ENCODE measurements at places on chromosomes 5 and 9.

GRCh38 chr9:120158221-120158620, 421.7 kb downstream of the CDK5RAP2 start:
- DNase-seq, result no peak

- no peak for DNase-seq
These were observed 2.5 kb upstream of the BASP1 start for GRCh38 chr5:17214893-17215292.

DNA sequence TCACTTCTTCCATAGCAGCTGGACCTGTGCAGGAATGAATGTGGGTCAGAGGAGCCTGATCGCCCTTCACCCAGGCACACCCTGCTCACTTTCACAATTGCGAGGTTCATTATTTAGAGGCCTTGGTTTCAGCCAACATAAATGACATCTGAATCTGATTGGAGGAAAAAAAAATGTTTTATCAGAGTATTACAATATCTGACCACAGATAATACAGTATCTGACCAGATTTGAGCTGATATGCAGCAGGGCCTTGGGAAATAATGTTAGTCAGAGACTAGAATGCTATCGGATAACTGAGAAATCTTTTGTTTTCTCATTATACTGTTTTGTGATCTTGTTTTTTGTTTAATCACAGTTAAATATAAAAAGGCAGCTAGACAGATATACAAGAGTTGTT, 7.7 kb downstream of the ICE1 start:
- DNase-seq, result no peak

DNA sequence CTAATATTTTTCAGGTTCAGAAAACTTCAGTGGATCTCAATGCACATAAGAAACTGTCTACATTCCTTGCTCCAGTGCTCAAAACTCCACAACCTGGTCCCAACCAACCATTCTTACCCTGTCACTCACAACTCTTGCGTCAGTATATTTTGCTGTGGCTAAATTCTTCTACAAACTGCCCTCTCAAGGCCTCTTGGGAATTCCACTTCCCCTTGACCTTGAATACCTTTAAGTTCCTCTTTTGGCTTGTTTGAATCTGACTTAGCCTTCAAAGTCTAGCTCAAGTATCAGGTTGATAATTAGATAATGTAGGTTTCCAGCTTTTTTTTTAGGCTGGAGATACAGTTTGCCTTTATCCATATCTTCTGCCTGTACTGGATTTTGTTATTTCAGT, 128.3 kb downstream of the SLF1 start:
- DNase-seq, result no peak

DNA sequence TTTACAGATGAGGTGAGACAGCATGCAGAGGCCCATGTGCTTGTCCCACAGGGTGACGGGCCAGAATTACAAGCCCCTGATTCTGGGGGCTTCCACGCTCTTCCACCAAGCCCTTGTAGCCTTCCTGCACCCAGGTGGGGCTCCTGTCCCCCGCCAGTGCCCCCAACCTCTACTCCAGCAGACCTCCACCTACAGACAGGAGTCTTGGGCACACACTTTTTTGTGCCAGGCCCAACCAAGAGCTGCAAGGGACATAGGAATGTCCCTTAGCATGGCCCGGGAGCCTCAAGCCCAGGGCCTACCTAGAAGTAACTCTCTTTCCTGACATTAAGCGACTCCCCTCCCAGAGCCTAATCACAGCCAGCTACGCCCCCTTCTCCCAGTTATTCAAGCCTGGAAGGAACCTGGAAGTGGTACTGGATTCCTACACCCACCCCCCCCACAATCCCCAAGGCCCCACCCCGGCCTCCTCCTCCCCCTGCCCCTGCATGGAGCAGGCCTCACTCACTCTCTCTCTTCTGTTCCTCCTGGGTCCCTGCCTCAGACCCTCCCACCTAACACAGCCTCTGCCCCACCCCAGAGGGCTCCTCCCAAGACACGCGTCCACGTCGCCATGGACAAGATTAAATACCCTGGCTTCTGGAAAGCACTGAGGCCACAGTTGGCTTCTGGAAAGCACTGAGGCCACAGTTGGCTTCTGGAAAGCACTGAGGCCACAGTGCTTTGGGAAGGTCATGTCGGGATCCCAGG, 30.5 kb downstream of the ADAMTS2 start:
- no peak for DNase-seq

DNA sequence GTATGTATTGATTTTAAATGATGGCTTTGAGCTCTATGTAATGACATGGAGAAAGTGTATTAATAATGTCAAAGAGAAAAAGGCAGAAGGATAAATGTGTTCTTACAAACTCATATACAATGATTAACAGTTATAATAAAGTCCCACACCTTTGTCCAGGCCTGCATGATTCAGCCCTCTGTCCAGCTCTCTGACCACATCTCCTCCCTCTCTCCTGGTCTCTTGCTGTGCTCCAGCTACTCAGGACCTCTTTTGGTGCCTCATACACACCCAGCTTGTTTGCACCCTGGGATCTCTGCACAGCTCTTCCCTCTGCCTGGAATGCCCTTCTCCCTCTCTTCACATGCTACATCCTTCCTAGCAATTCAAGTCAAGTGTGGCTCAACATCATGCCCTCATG, 37.5 kb upstream of the DMRT1 start:
- DNase-seq, result no peak
